ENCODE measurements at places on chromosomes 16 and 17.

DNA sequence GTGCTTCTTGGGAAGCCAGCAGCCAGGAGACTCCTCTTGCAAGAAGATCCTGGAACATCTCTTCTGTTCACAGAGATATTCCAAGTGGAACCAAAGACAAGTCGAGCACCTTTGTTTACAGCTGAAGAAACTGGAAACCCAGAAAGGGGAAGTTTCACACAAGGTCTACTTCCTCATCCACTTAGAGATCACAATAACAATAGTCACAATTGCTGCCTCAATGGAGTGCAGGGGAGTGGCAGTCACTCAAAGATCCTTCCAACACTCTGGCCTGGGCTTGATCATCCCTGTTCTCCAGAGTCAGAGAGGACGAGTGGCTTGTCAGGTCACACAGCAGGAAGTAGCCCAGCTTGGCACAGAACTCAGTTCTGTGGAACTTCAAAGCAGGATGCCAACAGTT is 46.9 kb upstream of the SIAH1 start:
- no peak for DNase-seq

- DNase-seq = no peak
These were observed 4.0 kb downstream of the KSR1 start for GRCh38 chr17:27460196-27460725.

DNA sequence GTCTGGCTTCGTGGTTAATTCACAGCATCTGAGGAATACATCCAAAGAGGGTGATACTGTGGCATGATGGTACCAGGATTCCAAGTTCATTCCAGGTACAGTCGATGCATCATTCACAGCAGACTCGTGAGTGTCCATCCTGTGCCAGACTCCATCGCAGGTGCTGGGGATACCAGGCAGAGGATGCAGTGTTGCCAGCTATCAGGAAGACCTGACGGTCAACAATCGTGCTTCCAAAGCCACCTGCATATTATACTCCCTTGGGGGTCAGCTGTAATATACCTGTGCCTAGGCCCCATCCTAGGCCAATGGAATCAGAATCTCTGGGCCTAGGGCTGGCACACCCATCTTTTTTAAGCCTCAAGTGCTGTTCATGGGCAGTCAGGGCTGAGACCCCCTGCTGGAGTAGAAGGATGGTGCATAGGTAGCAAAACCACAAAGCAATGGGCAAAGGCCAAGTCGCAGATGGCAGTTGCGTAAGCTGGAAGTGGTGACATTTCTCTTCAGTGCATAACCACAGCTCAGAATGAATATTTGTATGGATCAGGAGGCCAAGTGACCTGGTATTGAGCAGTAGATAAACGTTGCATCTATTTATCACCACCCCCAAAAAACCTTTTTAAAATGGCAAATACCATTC is 42.9 kb upstream of the C16orf78 start:
- no peak for DNase-seq

GRCh38 chr16:49952386-49952785 is 72.6 kb upstream of the CNEP1R1 start:
- DNase-seq = no peak

DNA sequence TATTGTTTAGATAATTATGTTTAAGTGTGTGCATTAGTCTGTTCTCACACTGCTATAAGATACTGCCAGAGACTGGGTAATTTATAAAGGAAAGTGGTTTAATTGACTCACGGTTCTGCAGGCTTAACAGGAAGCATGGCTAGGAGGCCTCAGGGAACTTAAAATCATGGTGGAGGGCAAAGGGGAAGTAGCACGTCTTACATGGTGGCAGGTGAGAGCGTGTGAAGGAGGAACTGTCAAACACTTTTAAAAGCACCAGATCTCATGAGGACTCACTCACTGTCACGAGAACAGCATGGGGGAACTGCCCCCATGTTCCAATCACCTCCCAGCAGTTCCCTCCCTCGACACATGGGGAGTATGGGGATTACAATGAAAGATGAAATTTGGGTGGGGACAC is 203.5 kb upstream of the GOT2 start:
- no peak for DNase-seq

- peak; percentile 10 for DNase-seq
These were observed 40.5 kb downstream of the MYH3 start for GRCh38 chr17:10616502-10617119.

DNA sequence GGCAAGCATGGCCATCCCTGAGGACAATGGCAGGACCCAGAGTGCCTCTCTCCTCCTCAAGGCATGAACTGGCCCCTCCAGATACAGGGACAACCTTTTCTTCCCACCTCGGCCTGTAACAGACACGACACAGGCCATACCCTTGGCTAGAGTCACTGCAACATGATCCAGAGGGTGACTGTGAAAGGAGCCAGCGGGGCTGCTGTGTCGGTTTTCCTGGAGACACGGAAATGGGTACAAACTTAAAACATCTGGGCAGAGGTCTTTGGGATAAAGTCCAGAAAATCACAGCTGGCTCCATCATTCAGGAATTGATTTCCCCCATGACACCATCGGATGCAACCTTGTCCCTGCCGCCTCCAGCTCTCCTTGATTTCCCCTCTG is 5.3 kb downstream of the CEP295NL start:
- DNase-seq = no peak

DNA sequence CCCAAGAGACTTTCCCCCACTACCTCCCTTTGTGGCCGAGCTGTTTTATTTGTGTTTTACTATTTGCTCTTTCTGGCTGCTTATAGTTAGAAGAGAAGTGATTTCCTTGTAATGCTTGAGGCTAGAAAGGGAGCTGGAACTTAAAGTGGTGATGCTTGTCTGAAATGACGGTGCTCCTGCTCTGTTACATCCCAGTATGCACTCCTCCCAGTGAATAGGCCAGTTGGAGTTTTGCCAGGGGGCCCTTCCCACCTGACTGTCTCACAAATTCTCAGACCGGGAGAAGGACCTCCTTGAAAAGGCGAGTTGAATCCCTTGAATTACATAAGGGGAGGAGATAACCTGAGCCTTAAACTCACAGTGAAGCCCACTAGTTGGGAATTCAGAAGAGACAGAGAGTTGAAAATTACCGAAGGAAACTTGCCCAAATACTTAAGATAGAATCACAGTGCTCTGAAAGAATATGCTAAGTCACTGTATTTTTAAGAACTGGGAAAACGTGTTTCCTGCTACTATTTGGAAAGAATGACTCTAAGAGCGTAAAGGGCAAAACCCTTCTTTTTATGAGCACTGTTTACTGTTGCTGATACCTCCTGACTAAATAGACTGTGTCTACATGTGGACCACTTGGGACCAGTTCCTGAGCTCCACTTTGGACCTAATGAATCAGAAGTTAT is 84.7 kb upstream of the CLEC3A start:
- DNase-seq = no peak

DNA sequence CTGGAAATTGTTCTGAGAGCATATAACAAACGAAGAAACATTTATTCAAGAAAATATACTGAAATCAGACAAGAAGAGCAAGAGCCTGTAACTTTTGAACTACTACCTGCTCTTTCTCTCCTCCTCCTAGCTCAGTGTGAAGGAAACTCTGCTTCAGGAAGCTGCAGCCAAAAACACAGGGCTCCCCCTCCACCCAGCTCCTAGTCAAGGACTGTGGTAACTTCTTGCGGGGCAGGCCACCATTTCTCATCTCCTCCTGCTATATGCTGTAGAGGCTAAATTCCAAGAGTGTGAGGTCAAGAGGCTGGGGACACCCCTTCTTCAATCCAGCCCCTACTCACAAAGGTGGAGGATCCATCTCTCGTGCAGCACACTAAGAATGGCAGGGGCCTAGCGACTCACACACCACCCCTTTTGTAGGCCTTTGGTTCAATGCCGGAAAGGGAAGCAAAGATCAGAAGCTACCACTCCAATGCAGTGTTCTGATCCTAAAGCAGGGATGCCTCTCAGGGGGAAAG is 74.6 kb downstream of the ITFG1 start:
- no peak for DNase-seq

DNA sequence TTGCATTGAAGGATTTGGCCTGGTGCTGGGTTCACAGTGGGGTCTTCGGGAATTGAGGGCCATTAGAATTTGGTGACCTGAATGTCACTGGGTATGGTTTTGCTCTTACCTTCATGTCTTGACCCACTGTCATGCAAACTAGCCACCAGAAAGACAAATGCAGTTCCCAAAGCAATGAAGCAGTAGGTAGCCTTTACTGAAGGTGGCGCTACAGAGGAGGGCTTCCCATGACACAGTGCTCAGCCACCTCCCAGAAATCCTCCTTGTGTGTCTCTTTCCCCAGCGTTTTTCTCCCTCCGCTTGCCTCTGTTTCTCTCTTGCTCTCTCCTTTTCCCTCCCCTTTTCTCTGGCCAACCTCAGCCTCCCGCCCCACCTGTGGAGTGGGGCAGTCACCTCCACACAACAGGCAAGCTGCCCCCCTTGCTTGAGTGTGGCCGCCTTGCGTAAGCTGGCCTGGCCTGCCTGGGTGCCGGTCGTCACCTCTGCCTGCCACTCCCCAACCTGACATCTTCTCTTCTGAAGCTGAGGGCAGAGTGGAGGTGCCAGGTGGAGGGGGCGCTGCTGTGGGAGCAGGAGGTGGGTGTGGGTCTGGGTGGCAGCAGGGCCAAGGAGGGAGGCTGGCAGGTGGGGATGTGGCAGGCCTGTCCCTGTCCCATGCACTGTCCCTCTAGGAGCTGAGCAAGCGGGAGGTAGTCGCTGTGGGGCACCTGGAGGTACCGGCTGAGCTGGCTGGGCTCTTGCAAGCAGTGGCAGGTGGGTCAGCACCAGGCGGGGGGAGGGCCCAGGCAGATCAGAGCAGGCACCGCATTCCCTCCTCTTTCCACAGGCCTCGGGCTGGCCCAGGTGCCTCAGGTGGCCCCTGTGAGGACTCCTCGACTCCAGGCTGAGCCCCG is 34.7 kb downstream of the MYO15A start:
- DNase-seq = no peak

DNA sequence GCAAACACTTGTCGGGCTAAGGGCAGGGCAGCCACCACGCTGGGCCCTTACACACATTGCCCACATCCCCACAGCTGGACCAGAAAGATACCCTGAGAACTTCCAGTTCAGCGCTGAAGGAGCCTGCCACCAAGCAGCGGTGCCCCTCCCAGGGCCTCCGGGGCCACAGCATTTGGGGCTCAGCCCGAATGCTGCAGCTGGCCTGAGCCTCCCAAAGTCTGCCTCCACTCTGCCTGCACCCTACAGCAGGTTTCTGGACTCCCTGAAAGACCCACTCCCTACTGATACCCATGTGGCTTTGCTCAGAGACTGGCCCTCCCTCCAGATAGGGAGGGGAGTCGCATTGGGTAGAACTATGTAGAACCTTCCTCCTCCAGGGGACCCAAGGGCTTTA is 1.5 kb downstream of the MCRIP1 start:
- DNase-seq = no peak

- no peak for DNase-seq
These were observed 183.3 kb downstream of the MSI2 start for GRCh38 chr17:57439651-57440050.

- DNase-seq = no peak
These were observed 305.2 kb downstream of the SEC14L1 start for GRCh38 chr17:77445760-77446532.

GRCh38 chr16:47523342-47524006 is 62.3 kb downstream of the PHKB start:
- DNase-seq = no peak

GRCh38 chr17:32553168-32553567 is 66.4 kb downstream of the CDK5R1 start:
- DNase-seq = no peak

- no peak for DNase-seq
These were observed 75.6 kb downstream of the AMFR start for GRCh38 chr16:56349711-56350161.

GRCh38 chr16:87657621-87658192 is 55.4 kb downstream of the JPH3 start:
- no peak for DNase-seq

DNA sequence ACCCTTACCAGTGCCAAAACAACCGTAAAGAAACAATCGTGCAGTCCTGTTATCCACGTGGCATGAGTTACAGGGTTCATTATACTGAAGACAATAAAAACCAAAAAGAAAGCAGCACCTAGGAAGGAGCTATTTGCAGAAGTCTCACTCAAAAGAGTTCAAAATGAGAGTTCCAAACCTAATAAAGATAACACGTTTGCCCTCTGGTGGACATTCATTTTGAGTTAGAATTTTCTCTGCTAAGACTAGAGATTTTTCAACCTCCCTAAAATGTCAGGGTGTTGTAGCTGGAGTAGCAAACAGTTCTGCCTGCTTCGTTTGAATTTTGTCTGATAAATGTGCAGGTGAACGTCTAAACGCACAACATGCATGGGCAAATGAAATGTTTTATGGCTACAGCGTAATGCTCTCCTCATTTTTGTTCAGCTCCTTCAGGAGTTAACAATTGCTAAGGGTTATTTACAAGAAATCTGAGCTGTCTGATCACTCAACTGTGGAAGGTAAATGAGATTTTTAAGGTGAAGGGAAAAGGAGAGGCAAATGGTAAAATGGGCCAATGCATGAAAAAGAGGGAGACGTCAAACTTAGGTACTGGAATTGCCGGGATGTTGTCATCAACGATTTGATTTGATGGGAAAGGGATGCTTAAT is 1067.9 kb upstream of the EEF2KMT start:
- DNase-seq = no peak

DNA sequence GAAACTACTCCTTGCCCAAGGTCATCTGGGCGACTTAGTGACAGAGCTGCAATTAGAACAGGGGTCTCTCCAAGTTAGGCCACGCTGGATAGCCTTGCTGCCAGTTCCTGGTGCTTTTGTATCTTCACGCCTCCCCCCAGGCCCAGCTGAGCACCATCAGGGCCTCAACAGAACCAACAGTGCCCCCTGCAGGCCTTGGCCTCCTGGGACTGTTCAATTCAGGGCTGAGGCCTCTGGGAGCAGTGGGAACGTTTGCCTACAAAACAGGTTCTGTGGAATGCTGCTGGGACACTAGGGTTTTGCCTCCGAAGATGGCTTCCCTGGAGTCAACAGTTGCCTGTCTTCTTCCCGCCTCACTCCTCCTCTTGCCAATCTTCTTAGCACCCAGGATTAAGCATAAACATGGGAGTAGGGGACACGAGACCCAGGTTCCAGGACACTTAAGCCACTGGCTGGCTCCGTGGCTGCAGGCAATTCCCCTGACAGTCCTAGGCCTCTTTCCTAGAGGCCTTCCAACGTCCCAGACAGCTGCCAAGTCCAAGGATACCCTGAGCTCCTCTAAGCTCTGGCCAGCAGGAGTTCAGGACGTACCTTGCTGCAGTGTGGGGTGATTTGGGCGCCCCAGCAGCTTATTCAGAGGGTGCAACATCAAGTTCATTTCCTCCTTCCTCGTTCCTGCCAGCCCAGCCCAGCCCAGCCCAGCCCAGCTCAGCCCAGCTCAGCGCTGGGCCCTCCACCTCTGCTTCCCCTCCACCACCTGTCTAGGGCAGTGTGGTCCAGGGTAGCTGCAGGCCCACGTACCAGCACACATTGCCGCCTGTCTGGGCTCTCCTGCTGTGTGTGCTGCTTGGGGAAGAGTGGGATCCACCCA is 246.6 kb upstream of the RPL38 start:
- peak; percentile 38 for DNase-seq
